ENCODE measurements at places on chromosomes 5 and 9.

DNA sequence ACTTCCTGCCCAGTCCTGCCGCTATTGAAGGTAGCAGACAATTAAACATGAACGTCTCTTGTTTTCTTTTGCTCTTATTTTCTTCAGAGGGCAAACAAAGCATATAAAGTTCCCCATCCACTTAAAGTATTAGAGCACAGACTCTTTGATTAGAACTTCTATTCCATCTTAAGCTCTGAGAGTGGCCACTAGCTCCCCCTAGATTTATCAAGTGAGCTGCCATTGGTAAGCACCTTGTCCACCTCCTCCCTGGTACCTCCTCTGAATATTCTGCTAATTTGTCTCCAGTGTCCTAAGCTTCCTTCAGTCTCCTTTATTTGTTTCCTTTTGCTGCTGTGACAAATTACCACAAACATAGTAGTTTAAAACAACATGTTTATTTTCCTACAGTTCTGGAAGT lies 264.3 kb upstream of the KCNN2 start:
- no peak for DNase-seq

- DNase-seq = no peak
Measured at GRCh38 chr9:34046784-34047379, 1.8 kb downstream of the UBAP2 start.

- no peak for DNase-seq
Measured at GRCh38 chr5:96431376-96432187, 1.5 kb downstream of the PCSK1 start.

DNA sequence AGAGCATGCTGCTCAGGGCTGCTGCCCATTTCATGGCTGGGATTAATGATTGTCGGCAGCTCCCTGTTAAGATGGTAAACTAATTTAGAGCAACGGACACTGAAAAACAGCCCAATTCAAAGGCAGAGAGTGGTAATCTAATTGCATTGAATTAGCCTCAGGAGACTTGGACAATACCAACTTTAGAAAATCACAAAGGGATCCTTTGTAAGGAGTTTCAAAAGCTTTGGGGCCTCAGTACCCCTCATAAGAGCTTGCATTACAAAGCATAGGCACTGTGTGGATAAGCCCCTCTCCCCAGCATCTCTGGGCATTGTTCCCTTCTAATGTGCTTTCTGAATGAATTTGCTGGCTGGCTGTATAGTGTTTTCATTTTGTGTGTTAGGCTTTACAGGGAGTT lies 6.7 kb downstream of the GLRA1 start:
- no peak for DNase-seq

- DNase-seq = peak; percentile 95
Measured at GRCh38 chr5:33409435-33410170, 31.2 kb upstream of the TARS1 start.
